ENCODE measurements at places on chromosomes 6 and 20.

DNA sequence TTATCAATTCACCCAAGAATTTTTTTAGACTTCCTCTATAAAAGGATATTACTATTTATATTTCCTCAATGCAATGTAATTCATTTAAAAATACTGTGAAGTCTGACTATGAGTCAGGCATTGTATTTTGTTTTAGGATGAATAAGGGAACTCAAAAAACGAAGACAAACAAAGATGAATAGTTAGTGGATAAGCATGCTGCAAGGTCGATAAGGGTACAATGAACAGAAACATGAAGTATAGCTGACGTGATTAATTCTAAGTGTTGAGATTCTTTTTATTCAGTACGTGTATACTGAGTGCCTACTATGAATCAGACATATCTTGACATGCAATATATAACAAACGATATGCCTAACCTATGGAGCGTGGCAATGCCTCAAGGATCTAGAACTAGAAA is 105.4 kb downstream of the PDE10A start:
- DNase-seq = no peak

GRCh38 chr6:133352046-133352445 is 110.9 kb downstream of the EYA4 start:
- DNase-seq = no peak

DNA sequence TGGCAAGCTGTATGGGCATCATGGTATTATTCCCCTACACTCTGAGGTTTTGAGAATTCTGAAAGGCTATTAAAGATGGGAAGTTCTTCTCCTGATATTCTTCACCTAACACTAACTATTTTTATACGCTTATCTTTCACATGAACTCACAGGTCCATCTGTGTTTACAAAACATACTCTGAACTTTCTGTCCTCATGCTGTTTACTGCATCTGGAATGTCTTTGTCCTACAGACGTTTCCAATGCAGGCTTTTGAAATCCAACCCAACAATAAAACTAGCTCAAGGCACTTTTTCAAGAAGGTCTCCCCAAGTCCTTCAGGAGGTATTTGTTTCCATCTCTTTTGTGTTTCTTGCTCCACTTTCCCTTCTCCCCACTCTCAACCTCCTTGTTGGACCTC is 60.5 kb upstream of the MLIP start:
- no peak for DNase-seq

DNA sequence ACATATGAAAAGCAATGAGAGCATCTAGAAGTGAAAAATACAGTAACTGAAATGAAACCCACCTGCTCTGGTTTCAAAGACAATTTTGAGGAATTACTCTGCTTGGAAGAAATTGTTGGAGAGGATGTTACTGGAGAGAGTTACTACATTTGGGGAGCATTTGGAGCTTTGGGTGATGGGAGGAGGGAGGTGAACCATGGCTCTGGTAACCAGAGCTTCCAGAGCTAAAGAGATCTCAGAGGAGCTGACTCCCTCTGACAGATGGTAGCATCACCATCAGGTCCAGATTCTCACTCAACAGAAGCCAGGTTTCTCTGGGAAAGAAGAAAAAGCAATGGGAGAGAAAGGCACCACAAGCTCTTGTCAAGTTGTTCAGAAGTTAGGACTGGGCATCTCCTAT is 42.2 kb upstream of the SMAP1 start:
- DNase-seq = no peak

- DNase-seq = no peak
Observed at GRCh38 chr20:17556837-17557674, 12.8 kb upstream of the DSTN start.

DNA sequence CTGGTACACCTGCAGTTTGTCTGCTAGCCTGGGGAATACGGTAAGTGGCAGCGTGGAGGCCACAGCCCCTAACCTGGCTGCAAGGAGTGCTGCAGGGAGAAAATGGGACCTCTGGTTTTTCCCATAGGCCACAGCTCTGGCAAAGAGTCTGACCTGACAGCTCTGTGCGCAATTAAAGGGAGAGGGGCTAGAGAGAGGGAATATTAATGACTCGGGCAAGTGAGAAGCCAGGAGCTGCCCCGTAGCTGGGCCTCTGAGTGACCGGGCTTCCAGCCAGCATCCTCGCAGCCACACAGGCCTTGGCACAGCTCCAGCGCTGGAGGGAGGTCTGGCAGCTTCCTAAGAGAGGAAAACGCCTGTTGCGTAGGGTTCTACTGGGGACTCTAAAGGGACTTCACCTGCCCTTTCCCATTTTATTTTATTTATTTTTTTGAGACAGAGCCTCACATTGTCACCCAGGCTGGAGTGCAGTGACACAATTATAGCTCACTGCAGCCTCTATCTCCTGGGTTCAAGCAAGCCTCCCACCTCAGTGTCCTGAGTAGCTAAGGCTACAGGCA is 18.2 kb upstream of the OCSTAMP start:
- no peak for DNase-seq

DNA sequence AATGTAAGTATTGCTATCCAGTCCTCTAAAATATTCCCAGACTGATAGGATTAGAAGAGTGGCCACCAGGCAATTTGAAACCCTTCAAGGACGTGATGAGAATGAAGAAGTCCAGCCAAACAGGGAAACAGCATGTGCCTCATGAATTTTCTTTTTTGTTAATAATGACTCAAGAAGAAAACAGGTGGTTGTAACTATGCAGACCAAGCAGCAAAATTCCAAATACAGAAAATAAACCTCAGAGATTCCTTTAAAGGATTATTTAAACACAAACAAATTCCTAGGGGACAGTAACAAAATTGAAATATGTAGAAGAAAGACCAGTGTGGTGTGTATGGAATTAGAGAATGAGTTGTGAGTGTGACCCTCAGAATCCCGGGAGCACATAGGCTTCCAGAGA is 239.2 kb downstream of the KCNQ5 start:
- DNase-seq = no peak

- no peak for DNase-seq
Observed at GRCh38 chr6:3405679-3406078, 51.2 kb downstream of the SLC22A23 start.

- DNase-seq = no peak
Observed at GRCh38 chr6:145213614-145214013, 521.7 kb downstream of the EPM2A start.

DNA sequence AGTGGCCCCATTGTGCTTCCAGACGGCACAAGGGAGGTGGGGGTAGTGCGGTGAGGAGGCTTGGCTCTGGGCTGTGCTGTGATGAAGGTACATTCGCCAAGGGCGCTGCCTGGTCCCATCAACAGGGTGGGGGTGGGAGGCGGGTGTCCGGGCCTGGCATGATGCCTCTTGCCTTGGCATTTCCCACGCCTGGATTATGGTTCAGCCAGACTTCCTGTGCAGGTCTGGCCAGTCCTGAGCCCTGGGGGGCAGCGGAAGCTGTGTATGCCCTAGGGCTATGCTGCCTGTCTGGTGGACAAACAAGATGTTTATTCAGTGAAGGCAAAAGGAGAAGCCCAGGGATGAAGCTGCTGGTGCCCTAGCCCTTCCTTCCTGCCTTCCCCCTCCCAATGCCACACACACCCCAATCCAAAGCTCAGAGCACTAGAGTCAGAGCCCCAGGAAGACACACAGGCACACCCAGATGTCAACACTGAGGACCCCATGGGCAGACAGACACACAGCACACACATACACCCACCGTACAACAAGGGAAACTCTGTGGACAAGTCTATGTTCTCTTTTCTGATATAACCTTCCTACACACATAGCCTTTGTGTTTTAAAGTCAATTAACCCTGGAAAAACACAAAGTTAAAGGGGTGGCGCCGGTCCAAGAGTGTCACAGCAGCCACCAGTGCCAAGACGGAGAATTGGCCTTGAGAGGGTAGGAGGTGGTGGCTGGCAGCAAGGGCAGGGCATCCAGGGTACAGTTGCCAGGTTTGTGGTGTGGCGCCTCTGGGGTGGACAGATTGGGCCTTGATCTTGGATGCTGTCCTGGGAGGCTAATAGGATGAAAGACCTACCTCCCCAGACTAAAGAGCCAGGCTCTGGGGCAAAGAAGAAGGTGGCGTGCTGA is 54.7 kb upstream of the SAYSD1 start:
- DNase-seq = no peak

GRCh38 chr6:4858194-4859015 is 82.2 kb downstream of the CDYL start:
- no peak for DNase-seq

GRCh38 chr6:16766836-16767745 is 5.8 kb upstream of the ATXN1 start:
- no peak for DNase-seq

- DNase-seq = no peak
Observed at GRCh38 chr6:159114569-159114968, 54.6 kb upstream of the FNDC1 start.

DNA sequence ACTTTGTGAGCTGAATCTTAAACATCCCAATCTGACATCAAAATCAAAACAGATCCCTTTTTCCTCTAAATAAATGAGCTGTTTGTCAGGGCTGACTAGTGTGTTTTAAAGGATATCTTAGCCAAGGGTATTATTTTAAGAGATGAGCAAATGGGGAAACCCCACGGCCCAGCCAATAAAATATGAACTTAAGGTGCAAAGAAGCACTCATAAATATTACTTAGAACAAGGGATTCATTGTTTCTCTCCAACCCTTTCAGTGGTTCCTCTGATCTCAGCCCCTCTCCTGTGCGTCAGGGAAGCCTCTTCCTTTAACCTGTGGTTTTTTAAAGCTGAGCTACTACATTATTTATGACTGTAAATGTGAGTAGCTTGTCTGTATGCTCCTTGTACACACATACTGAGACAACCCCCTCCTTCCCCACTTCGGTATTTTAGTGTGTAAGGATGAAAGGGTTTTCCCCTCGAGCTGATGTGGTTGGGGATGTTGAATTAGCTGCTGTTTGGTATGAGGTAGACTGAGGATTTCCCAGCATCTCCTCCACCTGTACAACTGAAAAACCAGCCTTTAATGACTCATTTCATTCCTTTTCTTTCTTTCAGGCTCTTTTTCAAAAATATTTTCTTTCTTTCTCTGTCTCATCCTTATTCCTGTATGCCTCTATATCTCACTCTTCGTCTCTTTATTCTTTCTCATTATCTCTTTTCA is 6.5 kb downstream of the BMP5 start:
- no peak for DNase-seq

- no peak for DNase-seq
Observed at GRCh38 chr20:63932606-63933160, 23.5 kb downstream of the UCKL1 start.

DNA sequence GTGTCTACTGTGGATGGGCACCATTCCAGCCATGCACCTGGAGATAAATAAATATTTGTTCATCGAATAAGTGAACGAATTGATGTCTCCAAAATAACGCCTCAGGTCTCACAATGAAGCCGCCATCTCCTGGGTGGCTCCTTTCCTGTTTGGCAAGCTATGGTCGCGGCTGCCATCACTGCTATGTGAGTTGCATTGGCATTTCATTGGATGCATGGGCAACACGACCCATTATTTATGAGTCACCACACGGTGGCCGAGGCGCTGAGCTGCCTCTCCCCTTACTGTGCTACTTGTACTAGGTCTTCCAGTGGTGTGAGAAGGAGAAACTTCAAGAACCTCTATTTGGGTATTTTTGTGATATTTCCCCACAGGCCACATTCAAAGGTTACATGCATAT is 21.3 kb upstream of the PDE10A start:
- DNase-seq = no peak

GRCh38 chr6:693723-694009 is 727 bp upstream of the EXOC2 start:
- DNase-seq = no peak

- DNase-seq = no peak
Observed at GRCh38 chr6:88513471-88513870, 347.3 kb upstream of the CNR1 start.

- no peak for DNase-seq
Observed at GRCh38 chr6:152160346-152160745, 352.9 kb downstream of the ESR1 start.

All from activated CD4-positive, alpha-beta T cell treated with anti-CD3 and anti-CD28 coated beads, Interleukin-2, amount 50 U/mL, for 1 hour (primary cell).